GM12878 (cell line): ENCODE measurements at places on chromosomes 6 and 20.

DNA sequence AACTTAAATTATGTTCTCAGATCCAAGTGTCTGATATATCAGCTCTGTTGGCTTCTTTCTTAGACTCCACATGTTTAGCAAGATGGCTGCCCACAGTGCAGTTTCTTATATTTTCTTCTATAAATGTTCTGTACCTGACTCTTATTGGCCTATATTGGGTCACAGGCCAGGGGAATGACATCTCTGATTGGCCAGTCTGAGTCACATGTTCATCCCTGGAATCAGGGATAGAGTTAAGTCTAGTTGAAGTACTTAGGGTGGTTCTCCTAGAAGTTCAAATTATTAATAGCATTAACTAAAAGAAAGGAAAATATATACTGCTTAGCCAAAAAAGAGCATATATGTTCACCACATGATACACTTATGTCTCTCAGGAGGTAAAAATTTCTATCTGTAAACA lies 105.3 kb upstream of the SLC22A16 start:
- no peak overlapping the region for H3K4me3 ChIP-seq
- no peaks in the 10 kb centered on the region for H3K27me3 ChIP-seq

DNA sequence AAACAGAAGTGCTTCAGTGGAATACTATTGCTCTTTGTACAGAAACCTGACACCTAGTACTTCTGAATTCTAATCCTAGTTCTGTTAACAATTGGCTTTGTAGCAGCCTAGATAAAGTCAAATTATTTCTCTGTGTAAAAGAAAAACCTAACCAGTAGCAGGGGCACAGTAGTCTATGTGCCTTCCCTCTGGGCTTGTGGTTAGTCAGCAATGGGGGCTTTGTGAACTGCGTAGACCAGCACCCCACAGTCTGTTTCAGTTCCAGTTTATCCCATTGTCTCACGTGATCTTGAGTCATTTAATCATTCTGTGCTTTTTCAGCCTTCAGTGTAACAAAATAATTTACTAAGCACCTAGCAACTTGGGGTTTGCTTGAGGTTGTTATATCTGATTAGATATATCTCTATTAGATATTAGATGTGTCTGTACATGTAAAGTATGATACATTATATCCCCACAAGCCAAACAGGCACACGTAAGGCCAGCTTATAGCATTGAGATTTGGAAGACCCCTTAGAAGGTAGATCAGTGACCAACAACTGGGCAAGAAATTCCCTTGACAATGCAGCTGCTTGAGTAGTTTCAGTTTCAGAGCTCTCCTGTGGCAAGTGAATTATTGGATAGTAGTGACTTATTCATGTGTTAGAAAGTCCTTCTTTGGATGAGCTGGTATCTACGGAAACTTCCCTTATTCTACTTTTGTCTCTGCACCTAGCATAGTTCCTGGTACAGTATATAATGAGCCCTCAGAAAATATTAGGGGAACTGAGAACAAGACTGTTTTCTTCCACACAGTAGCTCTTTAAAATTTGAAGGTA lies 27.9 kb upstream of the CCR6 start:
- peaks cover 69% of the 10 kb centered on the region for H3K4me1 ChIP-seq
- peak overlapping the region; percentile 51; the same call in 1 of the 2 replicates for H3K4me3 ChIP-seq
- peak overlapping the region; percentile 99 for H3K27ac ChIP-seq
- DNase-seq = peak; percentile 94
- H3K36me3 ChIP-seq = no peaks in the 10 kb centered on the region
- H3K27me3 ChIP-seq = no peaks in the 10 kb centered on the region

GRCh38 chr6:150937132-150937906 lies 71.8 kb downstream of the MTHFD1L start:
- H3K4me1 ChIP-seq = no peaks in the 10 kb centered on the region
- peaks cover 20% of the 10 kb centered on the region; the same call in 1 of the 2 replicates for H3K36me3 ChIP-seq
- no peak overlapping the region for H3K27ac ChIP-seq
- no peaks in the 10 kb centered on the region for H3K27me3 ChIP-seq

DNA sequence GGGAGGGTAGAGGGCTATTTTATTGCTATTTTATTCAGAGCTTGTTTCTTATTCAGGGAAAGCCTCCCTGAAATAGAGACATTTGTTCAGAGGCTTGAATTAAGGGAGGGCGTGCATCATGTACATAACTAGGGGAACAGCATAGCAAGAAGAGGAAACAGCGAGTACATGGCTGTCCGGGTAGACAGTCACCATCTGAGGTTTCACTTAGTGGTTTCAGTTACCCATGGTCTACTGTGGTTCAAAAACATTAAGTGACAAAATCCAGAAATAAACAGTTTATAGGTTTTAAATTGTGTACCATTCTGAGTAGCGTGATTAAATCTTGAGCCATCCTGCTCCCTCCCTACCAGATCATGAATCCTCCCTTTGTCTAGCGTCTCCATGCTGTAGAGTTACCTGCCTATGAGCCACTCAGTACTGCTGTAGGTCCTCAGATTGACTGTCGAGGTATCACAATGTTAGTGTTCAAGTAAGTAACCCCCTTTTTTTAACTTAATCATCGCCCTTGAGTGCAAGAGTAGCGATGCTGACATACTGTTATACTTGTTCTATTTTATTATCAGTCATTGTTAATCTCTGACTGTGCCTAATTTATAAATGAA lies 791.5 kb downstream of the TFAP2A start:
- H3K36me3 ChIP-seq = no peaks in the 10 kb centered on the region
- no peak overlapping the region for H3K4me3 ChIP-seq
- no peak overlapping the region for H3K27ac ChIP-seq
- H3K27me3 ChIP-seq = no peaks in the 10 kb centered on the region

DNA sequence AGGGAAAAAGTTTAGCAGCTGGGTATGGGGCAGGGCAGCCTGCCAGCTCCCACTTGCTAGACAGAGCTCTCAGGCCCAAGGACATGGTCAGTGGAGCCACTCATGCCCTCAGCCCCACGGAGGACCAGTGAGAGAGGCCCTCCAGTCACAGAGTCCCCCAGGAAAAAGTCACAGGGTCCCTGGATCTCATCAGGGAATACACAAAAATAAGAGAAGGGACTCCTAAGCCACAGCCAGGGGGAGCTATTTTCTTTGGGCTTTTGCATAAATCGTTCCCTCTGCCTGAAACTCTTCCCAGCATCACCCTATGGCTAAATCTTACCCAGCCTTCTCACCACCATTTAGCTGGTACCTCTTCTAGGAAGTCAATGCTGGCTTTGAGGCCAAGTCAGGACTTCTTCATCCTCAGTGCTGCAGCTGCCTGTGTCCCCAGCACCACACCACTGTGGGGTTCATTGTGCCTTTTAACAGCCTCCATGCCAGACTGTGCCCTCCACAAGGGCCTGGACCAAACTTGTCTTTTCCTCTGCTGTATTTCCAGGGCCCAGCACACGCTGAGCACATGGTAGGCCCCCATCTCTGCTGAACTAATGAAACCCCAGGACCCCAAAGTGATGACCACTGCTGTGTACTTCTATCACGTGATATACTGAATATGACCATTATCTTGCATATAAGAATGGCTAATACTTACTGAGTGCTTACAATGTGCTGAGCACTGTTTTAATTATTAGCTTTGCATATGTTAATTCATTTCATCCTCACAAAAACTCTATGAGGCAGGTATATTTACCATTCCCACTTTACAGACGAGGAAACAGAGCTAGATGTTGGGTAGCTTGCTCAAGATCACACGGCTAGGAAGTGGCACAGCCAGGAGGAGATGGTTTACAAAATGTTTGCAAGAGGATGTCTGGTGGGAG lies 2.0 kb downstream of the ZNF335 start:
- peaks cover 5% of the 10 kb centered on the region for H3K36me3 ChIP-seq
- peak overlapping the region; percentile 81 for H3K4me3 ChIP-seq
- peaks cover 8% of the 10 kb centered on the region for H3K4me1 ChIP-seq
- no peaks in the 10 kb centered on the region for H3K27me3 ChIP-seq
- H3K27ac ChIP-seq = peak overlapping the region; percentile 97

DNA sequence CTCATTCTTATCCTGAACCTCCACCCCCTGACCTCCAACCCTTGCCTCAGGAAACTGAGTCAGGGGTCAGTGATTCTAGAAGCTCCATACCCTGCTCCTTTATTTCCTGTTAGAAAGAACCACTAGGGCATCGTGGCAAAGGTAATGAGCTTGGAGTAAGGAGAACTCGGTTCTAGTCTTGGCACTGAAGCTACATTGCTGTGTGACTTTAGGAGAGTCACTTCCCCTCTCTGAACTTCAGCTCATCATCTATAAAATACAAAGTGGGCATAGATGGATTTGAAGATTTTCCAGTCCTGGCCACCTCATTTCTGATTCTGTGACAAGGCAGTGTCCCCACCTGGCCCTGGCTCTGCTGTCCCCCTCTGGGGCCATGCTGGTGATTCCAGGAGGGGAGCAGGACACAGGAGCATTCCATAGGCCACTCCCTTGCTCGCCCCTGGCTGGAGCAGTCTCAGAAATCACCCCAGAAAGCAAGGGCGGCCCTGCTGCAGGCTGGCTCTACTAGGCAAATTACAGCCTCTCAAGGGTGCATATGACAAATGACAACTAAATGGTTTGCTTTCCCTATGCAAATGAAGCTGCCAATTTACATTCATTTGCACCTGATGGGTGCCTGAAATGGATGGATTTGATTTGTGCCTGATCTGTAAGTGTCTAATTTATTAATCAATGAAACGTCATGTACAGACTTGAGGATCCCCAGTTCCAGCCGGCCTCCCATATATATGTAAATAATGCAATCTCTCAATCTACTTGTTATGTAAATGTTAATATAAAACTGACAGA lies 62.2 kb downstream of the LRFN2 start:
- H3K4me3 ChIP-seq = no peak overlapping the region
- no peaks in the 10 kb centered on the region for H3K36me3 ChIP-seq
- 0 out of 2 replicates have a peak, but pooled peaks cover 2% of the 10 kb centered on the region for H3K27me3 ChIP-seq

GRCh38 chr6:40762981-40763380 lies 175.8 kb upstream of the LRFN2 start:
- H3K4me3 ChIP-seq = no peak overlapping the region
- DNase-seq = no peak
- no peaks in the 10 kb centered on the region for H3K36me3 ChIP-seq
- peaks cover 1% of the 10 kb centered on the region for H3K27me3 ChIP-seq
- no peaks in the 10 kb centered on the region for H3K4me1 ChIP-seq

DNA sequence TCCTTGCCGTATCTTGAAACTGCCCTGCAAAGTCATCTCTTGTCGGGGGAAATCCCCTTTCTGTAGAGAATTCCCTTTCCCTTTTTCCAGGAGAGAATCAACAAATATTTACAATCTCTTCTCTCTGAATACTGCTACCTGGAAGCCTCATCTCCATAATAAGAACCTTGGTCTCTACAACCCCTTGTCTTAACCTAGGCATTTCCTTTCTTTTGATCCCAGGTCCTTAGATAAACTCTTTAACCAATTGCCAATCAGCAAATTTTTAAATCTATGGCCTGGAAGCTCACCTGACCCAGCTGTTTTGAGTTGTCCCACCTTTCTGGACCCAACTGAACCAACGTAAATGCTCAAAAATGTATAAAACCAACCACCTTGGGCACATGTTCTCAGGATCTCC lies 30.6 kb upstream of the SEC63 start:
- no peaks in the 10 kb centered on the region for H3K4me1 ChIP-seq
- DNase-seq = no peak
- no peaks in the 10 kb centered on the region for H3K36me3 ChIP-seq

- no peaks in the 10 kb centered on the region; the same call in 1 of the 2 replicates for H3K27me3 ChIP-seq
- H3K4me1 ChIP-seq = no peaks in the 10 kb centered on the region
- no peak overlapping the region for H3K4me3 ChIP-seq
- DNase-seq = no peak
These were observed 7.0 kb downstream of the LBP start for GRCh38 chr20:38353316-38353715.

DNA sequence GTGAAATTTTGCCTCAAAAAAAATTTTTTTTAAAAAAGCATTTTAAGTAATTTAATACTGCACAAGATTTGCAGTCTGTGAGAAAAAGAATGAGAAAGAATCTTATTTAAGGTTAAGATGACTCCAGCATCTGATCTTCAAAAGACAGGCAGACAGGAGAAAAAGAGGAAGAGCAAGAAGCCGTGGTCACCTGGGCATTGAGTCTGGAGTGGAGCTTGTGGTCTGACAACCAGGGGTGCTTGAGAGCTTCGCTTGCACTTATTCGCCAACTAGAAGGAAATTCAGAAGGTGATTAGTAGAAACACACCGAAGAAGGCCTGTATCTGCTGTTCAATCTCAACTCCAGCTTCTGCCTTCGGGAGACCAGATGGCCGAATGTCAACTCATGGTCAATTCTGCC lies 75.9 kb downstream of the MYLK4 start:
- no peak for DNase-seq
- H3K27me3 ChIP-seq = no peaks in the 10 kb centered on the region
- no peaks in the 10 kb centered on the region for H3K4me1 ChIP-seq
- no peaks in the 10 kb centered on the region for H3K36me3 ChIP-seq

GRCh38 chr6:7134999-7135745 lies 27.4 kb downstream of the RREB1 start:
- peak overlapping the region; percentile 88 for H3K27ac ChIP-seq
- no peaks in the 10 kb centered on the region for H3K27me3 ChIP-seq
- peak overlapping the region; percentile 41 for H3K4me3 ChIP-seq
- H3K36me3 ChIP-seq = peaks cover 4% of the 10 kb centered on the region; the same call in 1 of the 2 replicates

GRCh38 chr20:46638134-46638897 lies 12.9 kb downstream of the SLC13A3 start:
- no peak for DNase-seq
- H3K4me1 ChIP-seq = no peaks in the 10 kb centered on the region
- no peak overlapping the region for H3K27ac ChIP-seq

DNA sequence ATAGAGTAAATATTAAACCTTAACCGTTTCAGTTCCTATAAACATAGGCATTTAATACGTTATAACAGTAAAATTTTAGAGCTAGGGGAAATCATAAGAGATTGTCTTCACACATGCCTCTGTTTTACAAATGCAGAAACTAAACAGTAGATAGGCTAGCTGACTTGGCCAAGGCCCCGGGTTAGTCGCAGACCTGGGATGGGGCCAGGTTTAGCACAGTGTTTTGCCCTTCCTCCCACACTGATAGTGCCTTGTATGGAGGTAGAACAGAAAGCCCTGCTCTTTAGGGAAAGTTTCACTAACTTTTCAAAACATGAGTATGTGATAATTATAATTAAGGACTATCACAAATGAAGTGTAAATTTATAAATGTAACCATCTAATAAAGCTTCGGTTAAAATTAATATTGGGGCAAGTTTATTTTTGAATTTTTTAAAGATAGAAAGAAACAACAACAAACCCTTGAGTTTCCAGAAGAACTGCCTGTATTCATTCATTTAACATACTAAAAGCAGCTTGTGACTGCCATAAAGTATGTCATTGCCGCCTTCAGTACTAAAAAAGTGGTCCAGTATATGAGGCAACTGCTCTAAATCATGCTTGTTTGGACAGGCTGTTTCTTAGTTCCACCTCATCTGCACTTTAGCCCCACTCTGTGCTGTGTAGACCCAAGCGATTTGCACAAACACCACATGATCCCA lies 62.5 kb upstream of the LOC128125822 start:
- H3K4me1 ChIP-seq = peaks cover 25% of the 10 kb centered on the region
- no peak for DNase-seq
- H3K27ac ChIP-seq = no peak overlapping the region
- H3K27me3 ChIP-seq = no peaks in the 10 kb centered on the region
- H3K36me3 ChIP-seq = no peaks in the 10 kb centered on the region

GRCh38 chr20:48040491-48040890 lies 255.2 kb upstream of the SULF2 start:
- H3K4me1 ChIP-seq = no peaks in the 10 kb centered on the region
- no peak for DNase-seq
- H3K27ac ChIP-seq = no peak overlapping the region
- H3K36me3 ChIP-seq = no peaks in the 10 kb centered on the region
- no peaks in the 10 kb centered on the region for H3K27me3 ChIP-seq
- H3K4me3 ChIP-seq = no peak overlapping the region
